ENCODE measurements at places on chromosomes 4 and X.

- no peak for DNase-seq
Measured at GRCh38 chr4:12712648-12713339, 771.3 kb downstream of the RAB28 start.

GRCh38 chr4:60581919-60582536, 618.1 kb upstream of the ADGRL3 start:
- no peak for DNase-seq

GRCh38 chr4:152607178-152607577, 71.3 kb upstream of the FBXW7 start:
- DNase-seq = no peak

DNA sequence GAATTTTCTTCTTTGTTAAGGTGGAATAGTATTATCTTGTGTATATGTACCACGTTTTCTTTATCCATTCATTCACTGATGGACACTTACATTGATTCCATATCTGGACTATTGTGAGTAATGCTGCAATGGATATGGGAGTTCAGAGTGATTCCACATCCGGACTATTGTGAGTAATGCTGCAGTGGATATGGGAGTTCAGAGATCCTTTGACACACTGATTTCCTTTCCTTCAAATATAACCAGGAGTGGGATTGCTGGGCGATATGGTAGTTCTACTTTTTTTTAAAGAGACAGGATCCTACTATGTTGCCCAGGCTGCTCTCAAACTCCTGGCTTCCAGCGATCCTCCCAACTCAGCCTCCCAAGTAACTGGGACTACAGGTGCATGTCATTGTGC, 12.1 kb downstream of the TMEM156 start:
- no peak for DNase-seq

GRCh38 chr4:98423009-98423408, 161.8 kb downstream of the RAP1GDS1 start:
- no peak for DNase-seq

DNA sequence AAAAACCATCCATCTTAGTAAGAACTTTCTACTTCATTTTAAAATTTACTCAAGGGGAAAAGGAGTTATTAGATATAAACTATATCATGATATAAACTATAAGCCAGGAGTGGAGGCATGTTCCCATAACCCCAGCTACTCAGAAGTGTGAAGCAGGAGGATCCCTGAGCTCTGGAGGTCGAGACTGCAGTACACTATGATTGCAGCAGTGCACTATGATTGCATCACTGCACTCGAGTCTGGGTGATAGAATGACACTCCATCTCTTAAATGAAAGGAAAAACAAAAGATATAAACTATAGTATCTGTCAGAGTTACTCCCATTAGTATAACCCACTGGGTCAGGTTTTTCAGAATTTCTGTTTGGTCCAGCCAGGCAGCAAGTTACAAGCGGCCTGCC, 47.6 kb downstream of the RPS3A start:
- DNase-seq = no peak

DNA sequence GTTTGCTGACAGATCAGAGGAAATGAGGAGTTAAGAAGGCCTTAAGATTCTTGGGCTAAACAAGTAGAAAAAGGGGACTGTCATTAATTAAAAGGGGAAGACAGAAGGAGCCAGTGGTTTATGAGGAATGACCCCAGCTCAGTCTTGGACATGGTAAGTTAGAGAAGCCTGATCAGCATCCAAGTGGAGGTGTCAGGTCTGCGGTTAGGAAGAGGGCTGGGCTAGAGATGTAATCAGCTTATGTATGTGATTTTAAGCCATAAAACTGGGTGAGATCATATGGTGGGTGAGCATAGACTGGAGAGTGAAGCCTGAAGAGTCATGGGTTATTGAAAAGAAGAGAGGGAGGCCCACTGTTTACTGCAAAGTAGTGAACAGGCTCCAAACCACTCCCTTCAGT, 246.1 kb downstream of the NR3C2 start:
- no peak for DNase-seq

DNA sequence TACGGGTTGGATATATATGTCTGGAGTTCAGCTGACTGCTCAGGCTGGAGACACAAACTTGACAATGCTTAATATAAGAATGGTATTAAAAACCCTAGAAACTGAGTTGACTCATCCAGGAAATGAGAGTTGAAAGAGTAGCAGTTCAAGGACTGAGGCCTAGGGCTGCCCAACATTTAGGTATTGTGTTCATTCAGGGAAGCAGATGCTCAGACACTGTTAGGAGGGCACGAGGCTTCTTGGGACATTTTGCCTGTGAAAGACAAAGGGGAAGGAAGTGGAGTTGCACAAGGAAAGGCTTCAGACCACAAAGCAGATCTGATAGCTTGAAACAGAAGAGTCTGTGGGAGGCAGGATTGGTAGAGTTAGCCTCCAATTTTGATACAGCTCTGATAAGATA, 52.0 kb upstream of the HS3ST1 start:
- DNase-seq = peak; percentile 69
